HS-27A (cell line): ENCODE measurements at places on chromosomes 1 and 21.

- DNase-seq = no peak
Observed at GRCh38 chr1:151370211-151370911, 2.1 kb downstream of the SELENBP1 start.

DNA sequence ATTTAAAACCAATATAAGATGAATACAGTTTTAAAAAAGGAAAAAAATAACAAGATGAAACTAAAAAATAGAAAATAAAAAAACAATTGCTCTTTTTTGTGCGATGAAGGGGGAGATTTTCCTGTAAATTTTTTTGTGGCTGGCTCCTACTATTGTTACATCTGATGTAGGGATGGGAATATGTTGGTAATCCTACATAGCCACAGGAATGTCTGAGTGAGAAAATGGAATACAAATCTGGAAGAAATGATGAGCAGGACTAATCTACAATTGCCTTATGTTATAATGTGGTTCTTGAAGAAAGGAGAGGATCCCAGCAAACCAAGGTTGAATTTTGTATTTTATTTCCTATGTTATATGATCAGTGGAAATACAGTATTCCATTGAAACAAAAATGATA lies 40.9 kb downstream of the ATP6V1G3 start:
- no peak for DNase-seq

- DNase-seq = no peak
Observed at GRCh38 chr1:147541672-147542568, 619 bp downstream of the BCL9 start.

DNA sequence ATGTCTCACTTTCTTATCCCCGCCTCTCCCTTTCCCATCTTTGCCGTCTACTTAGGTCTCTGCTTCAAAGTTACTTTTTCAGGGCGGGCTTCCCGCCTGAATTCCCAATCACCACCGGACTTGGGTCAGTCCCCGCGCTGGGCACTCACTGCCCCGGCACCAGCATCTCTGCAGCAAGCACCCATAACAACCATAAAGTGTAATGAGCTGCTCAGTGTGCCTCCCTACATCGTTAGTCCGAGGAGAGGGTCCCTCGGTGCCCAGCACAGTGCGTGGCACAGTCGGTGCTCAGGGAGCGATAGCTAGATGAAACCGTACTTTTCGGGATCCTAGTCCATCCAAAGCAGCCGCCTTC lies 633 bp upstream of the CTPS1 start:
- no peak for DNase-seq

DNA sequence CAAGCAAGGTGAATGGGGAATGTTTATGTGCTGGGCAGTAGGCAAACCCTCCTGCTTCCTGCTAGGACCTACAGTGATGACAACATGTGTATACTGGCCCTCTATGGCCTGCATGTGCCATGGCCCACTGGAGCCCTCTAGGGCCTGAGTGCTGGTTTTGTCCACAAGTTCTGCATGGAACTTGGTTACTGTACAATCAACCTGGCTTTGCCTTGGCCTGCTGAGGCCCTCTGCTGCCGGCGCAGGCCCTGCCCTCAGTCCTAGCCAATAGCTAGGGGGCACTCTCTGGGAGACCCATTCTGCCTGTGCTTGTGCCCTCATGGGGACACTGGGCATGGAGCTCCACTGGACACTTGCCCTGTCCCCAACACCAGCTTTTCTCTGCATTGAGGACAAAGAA lies 138.6 kb upstream of the NGF start:
- DNase-seq = no peak

- DNase-seq = no peak
Observed at GRCh38 chr1:226424221-226425003, 16.5 kb upstream of the PARP1 start.

- no peak for DNase-seq
Observed at GRCh38 chr1:150841626-150842025, 33.6 kb upstream of the CTSK start.

DNA sequence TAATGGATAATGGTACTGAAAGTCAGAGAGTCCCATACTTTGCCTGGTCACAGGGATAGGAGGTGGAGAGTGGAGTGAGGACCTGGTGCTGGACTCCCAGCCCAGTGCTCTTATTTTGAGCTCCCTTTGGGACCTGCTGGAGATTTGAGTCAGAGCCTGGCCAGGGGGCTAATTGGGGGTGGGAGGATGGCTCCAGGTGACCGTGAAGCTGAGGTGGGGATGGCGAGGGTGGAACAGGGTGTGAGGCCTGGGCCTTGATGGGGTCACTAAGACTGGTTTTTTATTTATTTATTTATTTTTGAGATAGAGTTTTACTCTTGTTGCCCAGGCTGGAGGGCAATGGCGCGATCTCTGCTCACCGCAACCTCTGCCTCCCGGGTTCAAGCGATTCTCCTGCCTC lies 17.8 kb downstream of the AMPD2 start:
- DNase-seq = no peak

- DNase-seq = no peak
Observed at GRCh38 chr1:220873868-220874655, 5.2 kb upstream of the HLX start.

DNA sequence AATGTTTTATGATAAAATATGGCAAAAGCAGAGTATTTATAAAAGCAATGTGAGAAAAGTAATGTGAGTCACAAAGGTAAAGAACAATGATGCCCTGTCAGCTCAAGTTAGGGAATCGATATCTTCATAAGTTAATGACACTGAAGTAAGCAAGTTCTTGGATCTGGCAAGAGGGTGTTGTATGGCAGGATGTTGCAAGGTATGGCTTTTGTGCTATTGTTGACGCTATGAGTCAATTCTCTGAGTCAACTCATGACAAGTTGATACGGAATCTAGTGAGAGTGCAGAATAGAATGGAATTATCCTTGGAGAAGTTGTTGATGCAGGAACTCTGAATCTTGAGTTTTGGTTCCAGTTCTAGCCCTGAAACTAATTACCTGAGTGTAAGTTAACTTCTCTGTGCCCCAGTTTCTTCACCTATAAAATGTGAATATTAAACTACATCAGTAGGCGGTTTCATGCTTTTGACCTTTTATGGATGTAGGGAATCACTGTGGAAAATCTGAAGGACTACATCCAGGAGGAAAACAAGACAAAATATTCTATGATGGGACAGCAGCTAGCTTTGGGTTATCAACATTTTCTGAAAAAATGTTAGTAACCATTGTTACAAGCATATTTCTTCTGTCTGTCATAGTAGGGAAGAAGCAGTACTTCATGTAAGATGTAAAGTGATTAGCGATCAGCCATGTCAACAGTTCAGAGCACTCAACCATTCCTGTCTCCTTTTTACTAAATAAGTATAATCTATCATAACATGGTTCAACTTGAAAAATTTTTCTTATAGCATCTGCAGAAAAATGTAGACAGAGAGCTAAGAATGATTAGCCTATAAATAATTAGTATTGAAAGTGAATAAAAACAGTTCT lies 96.9 kb downstream of the ATP6V1G3 start:
- peak; percentile 87 for DNase-seq

GRCh38 chr1:240956020-240956419 lies 344.1 kb upstream of the GREM2 start:
- no peak for DNase-seq

GRCh38 chr1:3028531-3029282 lies 7.4 kb downstream of the ACTRT2 start:
- no peak for DNase-seq

- DNase-seq = peak; percentile 72
Observed at GRCh38 chr1:76238094-76238628, 163.6 kb downstream of the ST6GALNAC3 start.

DNA sequence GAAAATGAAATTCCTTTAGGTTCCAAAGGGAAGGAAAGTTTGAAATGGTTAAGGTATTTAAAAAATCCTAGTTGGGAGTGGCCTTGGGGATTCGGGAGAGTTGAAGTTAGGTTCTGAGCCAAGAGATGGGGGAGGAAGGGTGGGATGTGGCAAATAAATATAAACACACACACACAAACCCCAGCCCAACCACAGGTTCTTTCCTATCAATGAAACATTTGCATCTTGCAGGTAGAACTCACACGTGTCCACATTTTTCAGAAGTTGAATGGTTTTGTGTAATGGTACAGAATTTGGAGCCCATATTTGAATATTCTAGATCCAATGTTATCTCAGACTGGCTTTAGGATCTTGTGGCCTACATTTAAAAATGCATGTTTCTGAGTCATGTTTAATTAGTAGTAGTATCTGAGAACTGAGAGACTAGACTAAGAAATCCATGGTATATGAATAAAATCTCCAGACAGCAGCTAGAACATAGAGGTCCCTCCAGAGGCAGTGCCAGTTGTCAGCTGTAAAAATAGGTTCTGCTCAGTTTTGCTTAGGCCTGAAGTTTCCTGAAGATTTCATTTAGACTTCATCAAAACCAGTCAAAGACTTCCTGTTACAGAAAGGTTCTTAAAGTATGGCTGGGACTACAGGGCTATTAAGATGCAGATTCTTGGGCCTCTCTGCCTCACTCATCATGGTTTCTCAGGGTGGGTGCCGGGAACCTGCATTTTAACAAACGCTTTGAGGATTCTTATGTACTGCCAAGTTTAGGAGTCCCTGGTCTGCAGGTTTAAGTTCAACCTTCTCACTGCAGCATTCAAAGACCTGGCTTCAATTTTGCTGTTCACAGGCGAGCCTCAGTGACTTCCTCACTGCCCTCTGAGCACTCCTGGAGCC lies 21.3 kb downstream of the RUNX1 start:
- DNase-seq = no peak

- DNase-seq = no peak
Observed at GRCh38 chr1:245571815-245572294, 417.1 kb downstream of the KIF26B start.

DNA sequence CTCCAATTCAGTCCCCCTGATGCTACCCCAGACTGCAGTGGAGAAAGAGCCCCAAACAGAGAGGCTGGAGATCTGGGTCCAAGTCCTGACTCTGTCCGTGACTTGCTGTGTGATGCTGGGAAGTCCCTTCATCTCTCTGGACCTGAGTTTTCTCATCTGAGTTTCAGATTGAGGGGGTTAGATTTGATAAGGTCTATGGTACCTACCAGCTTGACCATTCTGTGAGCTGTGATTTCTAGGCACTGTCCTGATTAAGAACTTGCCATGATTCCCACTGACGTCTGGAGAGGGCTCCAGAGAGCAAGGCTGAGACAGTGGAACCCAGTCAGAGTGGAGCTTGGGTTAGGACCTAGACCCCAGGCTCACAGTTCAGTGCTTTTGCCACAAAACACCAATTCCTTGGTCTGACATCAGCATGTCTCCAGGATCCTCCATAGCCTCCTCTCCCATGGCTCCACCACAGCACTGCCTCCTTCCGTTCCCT lies 43.8 kb upstream of the DMBX1 start:
- DNase-seq = no peak

DNA sequence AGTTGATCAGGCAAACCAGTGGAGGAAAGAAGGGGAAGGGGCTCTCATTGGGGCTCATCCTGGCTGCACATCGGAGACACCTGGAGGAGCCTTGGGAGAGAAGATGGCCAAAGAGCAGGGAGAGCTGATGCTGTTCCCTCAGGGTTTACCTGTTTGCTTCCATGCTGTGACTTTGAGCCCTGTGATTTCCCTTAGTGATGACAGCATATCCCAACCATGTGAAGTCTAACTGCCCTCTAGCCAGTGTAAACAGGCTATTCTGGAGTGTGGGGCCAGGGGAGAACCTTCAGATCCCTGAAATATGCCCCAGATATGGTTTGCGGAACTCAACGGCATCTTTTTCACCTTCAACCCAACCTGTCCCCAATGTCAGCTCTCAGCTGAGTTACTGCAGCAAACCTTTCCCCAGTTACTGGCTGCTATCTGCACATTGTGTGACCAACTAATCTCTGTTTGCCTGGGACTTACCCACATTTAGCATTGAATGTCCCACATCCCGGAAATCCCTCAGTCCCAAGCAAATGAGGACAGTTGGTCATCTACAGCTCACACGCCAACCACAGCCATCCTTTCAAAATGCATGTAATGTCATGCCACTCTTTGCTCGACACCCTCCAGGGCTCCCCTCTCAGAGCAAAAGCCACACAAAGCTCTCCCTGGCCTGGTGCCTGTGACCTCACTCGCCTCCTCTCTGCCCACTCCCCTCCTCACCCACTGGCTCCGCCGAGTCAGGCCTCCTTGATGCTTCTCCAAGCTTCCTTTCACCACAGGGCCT lies 242.3 kb downstream of the KCNJ6 start:
- no peak for DNase-seq

GRCh38 chr21:25925936-25926335 lies 191.2 kb downstream of the GABPA start:
- no peak for DNase-seq

DNA sequence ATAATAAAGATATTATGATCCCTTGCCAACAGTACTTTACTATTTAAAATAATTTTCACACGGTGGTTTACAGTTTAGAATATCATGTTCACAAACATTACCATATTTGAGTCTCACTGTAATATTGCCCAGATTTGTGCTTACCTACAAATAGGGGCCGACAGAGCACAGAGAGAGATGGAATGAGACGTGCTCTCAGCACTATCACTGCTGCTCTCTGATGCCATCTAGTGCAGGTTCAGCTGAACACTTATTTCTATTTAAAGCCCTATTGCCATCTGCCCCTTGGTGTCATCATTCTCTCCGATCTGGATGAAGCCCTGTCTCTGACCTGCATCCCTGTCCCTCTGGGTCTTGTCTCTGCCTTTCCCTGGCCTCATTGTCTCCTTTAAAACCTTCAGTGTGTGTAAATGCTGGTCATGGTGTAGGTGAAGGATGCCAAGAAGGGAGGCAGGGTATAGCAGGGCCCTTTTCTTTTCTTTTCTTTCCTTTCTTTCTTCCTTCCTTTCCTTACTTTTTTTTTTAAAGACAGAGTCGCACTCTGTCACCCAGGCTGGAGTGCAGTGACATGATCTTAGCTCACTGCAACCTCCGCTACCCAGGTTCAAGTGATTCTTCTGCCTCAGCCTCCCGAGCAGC lies 6.9 kb upstream of the GPATCH4 start:
- no peak for DNase-seq

DNA sequence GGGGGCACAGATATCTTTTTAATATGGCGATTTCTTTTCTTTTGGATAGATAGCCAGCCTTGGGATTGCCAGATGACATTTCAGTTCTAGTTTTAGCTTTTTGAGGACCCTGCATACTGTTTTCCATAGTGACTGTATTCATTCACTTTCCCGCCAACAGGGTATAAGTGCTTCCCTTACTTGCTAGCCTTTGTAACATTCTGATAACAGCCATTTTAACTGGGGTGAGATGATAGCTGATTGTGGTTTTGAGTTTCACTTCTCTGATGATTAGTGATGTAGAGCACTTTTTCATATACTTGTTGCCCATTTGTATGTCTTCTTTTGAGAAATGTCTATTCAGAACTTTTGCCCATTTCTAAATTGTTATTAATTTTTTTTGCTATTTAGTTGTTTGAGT lies 151.9 kb downstream of the NTPCR start:
- no peak for DNase-seq

- no peak for DNase-seq
Observed at GRCh38 chr1:212235857-212236256, 49.4 kb upstream of the PPP2R5A start.
